ENCODE measurements at places on chromosomes 4 and X. TPM values are rescaled to one million over a fixed set of nuclear protein-coding genes. Genes with fewer than 3 reads are reported as not detected.

Gene GLRA3
- total RNA-seq = not detected

Gene NAP1L3
- total RNA-seq = 1.6 TPM

Gene UNC5C
- total RNA-seq = not detected

Gene STK26
- total RNA-seq = 61.8 TPM

Data from activated CD8-positive, alpha-beta memory T cell treated with anti-CD3 and anti-CD28 coated beads for 36 hours (primary cell).